ENCODE measurements at places on chromosomes 13 and 19.

DNA sequence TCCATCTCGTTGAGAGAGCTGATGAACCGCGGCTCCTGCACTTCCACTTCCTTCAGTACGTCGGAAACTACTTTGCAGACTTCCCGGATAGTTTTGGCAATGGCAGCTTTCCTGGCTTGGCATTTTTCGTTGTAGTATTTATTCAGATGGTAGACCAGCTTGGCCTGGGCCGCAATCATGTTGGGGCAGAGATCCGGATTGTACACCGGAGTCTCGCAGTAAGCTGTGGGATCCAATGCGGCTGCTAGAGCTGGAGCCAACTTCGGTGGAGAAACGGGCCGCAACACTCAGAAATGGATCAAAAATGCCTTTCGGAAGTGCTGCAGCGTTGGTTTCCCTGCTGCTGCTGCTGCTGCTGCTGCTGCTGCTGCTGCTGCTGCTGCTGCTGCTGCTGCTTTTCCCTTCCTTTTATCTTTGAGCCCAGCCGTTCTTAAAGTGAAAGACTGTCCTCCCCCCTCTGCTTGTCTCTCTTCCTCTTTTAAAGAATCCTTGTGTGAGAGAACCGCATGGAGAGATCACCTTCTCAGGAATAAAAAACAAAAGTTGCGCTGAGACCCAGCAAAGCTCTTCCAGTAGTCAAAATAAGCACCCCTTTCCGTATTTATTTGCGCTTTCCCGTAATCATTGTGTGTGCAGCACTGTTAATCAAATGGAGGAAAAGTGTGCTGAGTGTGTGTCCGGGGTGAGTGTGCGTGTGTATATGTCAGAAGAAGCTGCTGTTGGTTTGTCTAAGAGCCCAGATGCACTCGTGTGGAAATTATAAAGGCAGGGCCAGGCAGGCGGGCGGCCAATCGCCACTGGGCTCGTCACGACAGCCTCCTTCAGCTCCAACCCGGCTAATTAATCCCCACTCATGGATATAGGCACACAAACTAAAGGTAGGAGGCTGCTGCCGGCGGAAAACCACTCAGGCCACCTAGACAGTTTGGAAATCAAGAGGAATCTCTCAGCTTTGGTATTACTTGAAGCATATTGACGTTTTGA, at the start of gene MAB21L1:
TSS of gene MAB21L1 (minus strand) at position 730 of the 984 bp plus-strand sequence. CDS start at position 179, 551 bp downstream.
- DNase-seq = no peak

DNA sequence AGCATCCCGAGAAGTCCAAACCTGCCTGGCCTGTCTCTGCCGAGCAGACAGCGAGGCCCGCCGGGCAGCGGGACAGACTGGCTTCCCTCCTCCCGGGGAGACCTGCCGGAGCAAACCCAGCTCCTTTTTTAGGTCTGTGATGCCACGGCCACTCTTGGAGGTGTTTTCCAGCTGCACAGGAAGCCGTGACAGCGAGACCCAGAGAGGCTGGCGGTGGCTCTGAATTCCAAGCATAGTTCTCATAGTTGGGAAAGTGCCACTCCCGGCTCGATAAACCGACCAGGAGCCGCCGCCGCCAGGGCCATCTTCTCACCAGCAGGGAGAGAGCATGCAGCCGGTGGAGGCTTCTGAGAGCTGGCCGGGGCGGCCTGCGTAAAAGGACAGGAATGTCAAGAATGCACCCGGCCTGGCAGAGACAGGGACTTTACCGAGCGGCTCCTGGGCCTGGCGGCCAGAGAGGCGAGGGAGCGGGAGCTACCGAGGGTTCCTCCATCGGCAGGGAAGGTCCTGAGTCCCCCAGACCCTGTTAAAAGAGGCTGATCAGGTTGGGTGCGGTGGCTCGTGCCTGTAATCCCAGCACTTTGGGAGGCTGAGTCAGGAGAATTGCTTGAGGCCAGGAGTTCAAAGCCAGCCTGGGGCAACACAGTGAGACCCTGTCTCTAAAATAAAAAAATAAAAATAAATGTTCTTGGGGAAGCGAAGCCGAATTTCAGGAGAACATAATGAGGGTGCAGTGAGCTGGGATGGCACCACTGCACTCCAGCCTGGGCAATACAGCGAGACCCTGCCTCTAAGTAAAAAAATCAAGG, 64.9 kb downstream of the GADD45B start:
- DNase-seq = peak; percentile 99

- no peak for DNase-seq
Measured at GRCh38 chr13:48773531-48774275, 120.0 kb downstream of the CYSLTR2 start.

DNA sequence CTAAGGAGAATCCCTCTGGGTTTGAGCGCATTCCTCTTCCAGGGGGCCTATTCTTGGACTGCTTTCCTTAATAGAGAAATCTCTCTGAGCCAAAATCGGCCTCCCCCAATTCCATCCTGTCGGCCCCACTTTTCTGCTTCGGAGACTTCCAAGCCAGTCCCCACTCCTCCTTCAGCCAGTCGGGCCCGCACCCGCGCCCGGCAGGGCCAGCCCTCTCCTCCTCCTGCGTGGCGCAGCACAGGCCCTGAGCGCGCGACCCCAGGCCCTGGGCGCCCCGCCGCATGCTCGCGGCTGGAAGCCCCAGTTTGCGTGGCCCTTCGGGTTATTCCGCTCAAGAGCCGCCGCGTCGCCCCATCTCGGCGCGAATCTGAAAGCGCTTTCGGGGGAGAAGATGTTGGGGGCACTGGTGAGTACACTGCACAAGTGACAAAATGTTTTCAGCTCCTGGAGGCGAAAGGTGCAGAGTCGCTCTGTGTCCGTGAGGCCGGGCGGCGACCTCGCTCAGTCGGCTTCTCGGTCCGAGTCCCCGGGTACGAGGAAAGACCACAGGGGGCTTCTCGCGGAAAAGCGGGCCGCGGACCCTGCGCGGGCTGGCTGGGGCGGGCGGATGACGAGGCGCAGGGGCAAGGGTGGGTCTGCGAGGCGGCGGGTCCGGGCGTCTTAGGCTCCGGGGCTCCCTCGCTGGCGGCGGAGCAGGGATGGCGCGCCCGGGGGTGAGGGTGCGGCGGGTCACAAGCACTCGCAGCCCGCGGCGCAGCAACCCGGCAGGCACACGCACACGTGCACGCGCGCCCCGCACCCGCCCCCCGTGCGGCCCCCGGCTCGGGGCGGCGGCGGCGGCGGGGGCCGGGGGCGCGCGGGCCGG, at the start of gene IL17D:
TSS of gene IL17D (plus strand) at position 785 of the 865 bp plus-strand sequence. CDS start 303 bp downstream, outside the sequence.
- DNase-seq = peak; percentile 28

GRCh38 chr19:47210180-47210490, 20.9 kb downstream of the BBC3 start:
- DNase-seq = no peak

GRCh38 chr13:36158611-36159010, 27.4 kb upstream of the DCLK1 start:
- DNase-seq = peak; percentile 56

- DNase-seq = peak; percentile 94
Measured at GRCh38 chr19:45097776-45098520, 5.0 kb downstream of the PPP1R37 start.

DNA sequence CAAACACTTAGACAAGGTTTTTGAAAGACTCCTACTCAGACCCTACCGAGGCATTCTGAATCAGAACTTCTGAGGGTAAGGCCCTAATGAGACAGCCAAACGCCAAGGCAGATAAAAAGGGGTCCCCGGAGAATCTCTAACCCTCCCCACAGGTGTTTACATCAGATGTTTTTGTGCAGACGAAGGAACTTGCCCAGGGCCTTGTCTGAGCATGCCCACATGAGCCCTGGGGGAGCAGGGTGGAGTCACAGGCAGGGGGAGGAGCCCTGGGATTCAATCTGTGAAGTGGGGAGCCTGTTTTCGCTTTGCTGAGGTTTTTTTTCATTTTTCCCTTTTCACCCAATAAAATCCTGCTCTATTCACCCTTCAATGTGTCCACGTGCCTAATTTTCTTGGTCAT, 61.6 kb upstream of the MED4 start:
- peak; percentile 53 for DNase-seq

DNA sequence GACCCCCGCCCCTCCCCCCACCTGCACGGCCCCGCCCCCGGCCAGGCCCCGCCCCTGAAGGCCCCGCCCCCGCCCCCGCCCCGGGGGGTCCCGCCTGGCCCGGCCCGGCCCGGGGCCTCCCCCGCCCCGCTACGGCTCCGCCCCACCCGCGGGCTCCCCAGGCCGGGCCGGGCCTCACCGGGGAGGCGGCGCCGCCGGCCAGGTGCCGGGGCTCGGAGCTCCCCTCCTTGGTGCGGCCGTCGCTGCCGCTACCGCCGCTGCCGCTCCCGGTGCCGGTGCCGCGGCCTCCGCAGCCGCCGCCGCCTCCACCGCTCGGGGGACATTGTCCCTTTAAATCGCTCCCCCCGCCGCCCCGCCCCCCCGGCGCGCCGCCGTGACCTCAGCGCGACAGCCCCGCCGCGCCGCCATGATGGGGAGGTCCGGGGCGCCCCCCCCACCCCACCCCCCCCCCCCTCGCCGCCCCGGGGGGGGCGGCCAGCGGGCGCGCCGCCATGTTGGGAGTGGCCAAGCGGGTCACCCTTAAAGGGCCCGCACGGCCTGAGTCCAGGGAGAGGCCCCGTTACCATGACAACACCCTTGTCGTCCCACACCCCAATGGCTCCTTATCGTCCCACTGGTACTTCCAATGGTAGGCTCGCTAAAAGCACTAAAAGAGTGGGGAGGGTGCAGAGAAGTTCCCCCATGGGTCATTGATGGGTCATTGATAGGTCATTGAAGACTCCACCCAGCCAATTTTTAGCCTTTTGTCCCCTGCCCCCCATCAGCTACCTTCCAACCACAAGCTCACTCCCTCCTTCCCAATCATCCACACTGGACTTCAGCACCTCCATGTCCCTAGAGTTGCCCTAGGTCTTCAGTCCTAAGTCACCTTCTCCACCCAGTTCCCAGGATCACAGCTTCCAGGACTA, at the start of gene WIZ:
TSS of gene WIZ (minus strand) at position 337 of the 908 bp plus-strand sequence. CDS start 1,649 bp downstream, outside the sequence.
- peak; percentile 79 for DNase-seq

- DNase-seq = peak; percentile 44
Measured at GRCh38 chr19:45179072-45179891, 698 bp downstream of the BLOC1S3 start.

- DNase-seq = no peak
Measured at GRCh38 chr19:30909216-30909615, 440.0 kb downstream of the TSHZ3 start.

DNA sequence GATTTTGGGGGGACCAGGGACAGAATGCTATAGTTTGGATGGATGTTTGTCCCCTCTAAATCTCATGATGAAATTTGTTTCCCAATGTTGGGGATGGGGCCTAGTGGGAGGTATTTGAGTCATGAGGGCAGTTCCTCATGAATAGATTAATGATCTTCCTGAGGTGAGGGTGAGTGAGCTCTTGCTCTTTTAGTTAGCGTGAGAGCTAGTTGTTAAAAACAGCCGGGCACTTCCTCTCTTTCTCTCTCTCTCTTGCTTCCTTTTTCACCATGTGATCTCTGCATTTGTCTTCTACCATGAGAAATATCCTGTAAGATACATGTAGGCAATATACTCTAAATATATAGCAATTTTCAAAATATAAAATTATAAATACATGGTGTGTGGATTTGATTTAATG, 290.8 kb upstream of the PCDH9 start:
- no peak for DNase-seq

GRCh38 chr13:49053906-49054305, 78.2 kb downstream of the FNDC3A start:
- DNase-seq = no peak

- no peak for DNase-seq
Measured at GRCh38 chr13:98510156-98510509, 66.8 kb downstream of the STK24 start.

GRCh38 chr19:48400018-48400742, 6.7 kb downstream of the GRIN2D start:
- DNase-seq = no peak

- no peak for DNase-seq
Measured at GRCh38 chr19:6736917-6737283, 480 bp downstream of the GPR108 start.

- DNase-seq = no peak
Measured at GRCh38 chr13:45003417-45003816, 14.1 kb downstream of the GPALPP1 start.

DNA sequence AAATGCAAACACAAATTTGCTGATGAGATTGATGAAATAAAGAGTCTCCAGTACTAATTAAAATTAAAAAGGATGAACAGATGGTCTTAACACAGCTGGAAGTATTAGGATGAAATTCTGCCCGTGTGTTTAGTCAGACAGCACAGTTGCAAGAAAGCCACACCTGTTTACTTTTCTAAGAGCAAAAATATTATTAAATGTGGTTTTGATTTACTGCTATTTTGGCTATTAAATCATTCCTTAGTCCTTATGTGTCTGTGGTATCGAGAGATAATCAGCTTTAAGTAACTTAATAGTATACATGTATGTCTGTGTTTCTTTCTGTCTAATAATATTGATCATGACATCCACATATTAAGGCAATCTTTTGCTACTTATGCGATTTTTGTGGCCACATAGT, 494.9 kb downstream of the GPC6 start:
- DNase-seq = no peak

DNA sequence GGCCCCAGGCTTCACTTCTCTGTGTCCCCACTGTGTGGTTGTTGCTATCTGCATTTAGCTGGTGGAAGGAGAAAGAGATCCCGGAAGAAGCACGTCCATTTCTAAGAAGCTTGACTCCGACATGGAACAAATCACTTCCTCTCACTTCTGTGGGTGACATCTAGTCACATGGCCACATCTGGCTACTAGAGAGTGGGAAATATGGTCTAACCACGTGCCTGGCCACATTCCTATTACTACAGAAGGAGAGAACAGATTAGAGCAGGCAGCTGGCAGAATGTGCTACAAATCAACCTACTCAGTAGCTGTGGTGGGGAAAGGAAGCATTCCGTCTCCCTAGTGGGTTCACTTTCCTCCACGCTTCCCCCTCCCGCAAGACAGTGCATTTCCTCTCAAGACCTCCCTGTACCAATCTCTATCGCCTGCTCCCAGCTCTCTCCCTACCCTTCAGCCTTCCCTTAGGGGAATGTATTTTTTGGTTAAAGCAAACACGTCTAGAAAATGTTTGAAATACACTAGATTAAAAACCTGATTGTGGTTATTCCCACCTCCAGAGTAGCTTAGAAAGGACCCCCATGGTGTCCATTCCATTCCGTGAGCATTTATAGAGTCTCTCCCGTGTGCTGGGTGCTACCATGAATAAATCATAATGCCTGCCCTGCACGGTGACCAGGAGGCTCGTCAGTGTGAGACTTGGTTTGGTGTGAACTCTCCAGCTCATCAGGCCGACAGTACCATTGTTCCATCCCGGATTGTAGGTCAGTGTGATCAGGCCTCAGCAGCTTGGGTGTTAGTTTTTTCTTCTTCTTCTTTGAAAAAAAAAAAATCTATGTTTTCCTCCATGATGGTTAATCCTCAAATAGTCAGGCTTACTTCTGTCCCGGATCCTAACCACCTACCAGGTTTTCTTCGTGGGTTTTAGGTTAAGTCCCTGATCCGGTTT, 8.0 kb upstream of the AMER2 start:
- no peak for DNase-seq

- DNase-seq = no peak
Measured at GRCh38 chr13:113115363-113116205, 7.0 kb upstream of the F10 start.

All from kidney tubule cell (primary cell).